Calu3 (cell line): ENCODE measurements at places on chromosomes 7 and 10. TPM values are rescaled to one million over a fixed set of nuclear protein-coding genes. Genes with fewer than 3 reads are reported as not detected.

DNA sequence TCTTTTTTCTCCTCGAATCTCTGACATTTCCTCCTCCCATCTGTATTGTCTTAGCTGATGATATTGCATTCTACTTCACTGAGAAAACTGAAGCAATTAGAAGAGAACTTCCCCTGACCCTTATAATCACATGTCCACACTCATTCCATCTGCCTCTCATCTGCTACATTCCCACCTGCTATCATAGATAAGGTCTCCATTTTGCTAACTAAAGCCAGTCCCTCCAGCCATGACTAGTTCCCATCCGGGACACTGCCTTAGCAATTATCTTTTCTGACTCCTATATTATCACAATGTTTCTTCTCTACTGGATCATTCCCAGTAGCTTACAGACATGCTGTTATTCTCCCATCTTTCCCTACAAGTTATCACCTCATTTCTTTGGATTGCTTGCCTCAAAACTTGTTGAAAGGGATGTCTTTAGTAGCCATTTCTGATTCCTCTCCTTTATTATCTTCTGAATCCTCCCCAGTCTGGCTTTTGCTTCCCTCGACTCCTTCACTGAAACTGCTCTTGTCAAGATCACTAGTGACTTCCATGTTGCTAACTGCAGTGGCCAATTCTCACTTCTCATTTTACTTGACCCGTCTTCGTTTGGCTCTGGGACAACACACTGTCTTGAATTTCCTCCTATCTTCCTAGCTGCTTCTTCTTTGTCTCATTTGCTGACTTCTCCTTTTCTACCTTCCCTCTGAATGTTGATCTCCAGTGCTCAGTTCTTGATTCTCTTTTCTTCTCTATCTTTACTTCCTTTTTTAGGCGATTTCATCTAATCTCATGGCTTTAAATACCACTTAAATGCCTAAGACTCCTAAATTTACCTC is 35.9 kb downstream of the FZD1 start:
- no peak for DNase-seq

DNA sequence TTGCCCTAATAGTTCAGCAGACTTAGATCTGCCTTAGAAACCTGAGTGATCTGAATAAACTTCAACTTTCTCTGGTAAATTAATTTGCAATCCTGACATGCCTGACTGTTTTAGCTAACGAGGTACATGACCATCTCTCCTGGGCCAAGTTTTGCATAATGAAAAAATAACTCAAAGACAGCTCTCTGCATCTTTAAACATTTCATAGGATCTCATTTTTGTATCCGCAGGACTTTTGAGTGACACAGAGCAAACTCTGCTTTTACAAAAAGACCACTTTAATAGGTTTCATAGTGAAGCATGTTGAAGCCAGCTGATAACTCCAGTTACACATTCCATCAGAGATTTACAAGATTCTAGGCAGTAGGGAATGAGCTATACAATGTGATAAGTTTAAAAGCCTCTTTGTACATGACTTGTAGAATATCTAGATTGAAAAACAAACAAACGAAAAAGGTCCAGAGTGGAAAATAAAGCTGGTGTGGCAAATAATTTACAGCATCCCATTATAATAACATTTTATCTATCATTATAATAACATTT is 2.1 kb downstream of the PRKG1 start:
- no peak for DNase-seq

The ZFAND4 gene
- 6.7 and 7.5 TPM in 2 replicates for total RNA-seq

- DNase-seq, result no peak
Observed at GRCh38 chr7:27031289-27032172, 64.3 kb downstream of the HOXA1 start.

The FXYD4 gene
- total RNA-seq, result not detected in 2 replicates

- no peak for DNase-seq
Observed at GRCh38 chr7:138606236-138606635, 94.9 kb downstream of the SVOPL start.

The GHRHR gene
- total RNA-seq, result not detected in 2 replicates

- DNase-seq, result no peak
Observed at GRCh38 chr10:4840151-4840550, 14.1 kb downstream of the AKR1E2 start.
